A549 treated with RU486 at 1 μM for 4 hours (cell line): ENCODE measurements at places on chromosomes 12 and 14. TPM values are rescaled to one million over a fixed set of nuclear protein-coding genes. Genes with fewer than 3 reads are reported as not detected.

CLEC4C gene
- not detected in 5 replicates for total RNA-seq

CRACR2A gene
- 1.0 to 1.9 TPM (median 1.8 TPM) in 5 replicates for total RNA-seq

AGAP2 gene
- 0.10 to 0.16 TPM (median 0.13 TPM) in 5 replicates for total RNA-seq

KRT2 gene
- 0.05 TPM in 1 of 5 replicates, not detected in the others for total RNA-seq

BCL2L14 gene
- total RNA-seq = not detected in 5 replicates

KRT6C gene
- total RNA-seq = not detected in 5 replicates

CDKL1 gene
- 5.3 to 11.2 TPM (median 6.2 TPM) in 5 replicates for total RNA-seq

TAS2R8 gene
- not detected in 5 replicates for total RNA-seq

DDX47 gene
- total RNA-seq = 79.4 to 111 TPM (median 89.0 TPM) in 5 replicates
